Inflammatory macrophage (primary cell): ENCODE measurements at places on chromosomes 5 and 9.

GRCh38 chr5:172442592-172442991 is 11.7 kb downstream of the SH3PXD2B start:
- no peak for DNase-seq

DNA sequence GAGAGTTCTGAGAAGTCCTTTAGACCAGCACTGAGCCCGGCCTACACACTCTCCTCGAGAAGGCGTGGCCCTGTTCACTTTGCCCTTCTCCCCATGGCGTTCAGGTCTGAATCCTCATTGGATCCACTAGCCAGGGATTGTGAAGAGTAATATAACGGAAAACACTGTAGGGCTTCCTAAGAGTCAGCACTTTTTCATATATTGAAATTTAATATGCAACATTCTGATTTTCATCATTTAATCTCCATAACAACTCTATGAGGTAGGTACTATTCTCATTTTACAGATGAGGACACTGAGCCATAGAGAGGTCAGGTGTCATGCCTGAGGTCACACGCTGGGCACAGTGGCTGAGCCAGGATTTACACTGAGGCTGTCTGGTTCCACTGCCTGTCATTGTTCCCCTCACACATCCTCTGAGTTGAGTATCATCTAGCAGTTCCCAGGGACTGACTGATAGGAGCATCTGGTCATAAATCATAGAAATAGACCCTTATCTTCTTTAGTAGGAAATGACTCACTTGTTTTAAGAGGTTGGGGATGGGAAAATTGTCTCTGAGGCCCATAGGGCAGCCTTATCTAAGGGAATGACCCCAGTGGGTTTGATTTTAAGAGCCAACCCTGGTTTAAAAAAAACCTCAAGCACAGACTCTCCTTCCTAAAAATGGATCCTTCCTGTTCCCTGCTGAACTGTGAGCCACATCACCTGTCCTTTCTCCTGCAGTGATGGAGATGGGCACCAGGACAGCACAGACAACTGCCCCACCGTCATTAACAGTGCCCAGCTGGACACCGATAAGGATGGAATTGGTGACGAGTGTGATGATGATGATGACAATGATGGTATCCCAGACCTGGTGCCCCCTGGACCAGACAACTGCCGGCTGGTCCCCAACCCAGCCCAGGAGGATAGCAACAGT is 41.2 kb downstream of the THBS4 start:
- DNase-seq, result no peak

- DNase-seq, result peak; percentile 67
Measured at GRCh38 chr9:116589392-116590354, 97.4 kb upstream of the TRIM32 start.

DNA sequence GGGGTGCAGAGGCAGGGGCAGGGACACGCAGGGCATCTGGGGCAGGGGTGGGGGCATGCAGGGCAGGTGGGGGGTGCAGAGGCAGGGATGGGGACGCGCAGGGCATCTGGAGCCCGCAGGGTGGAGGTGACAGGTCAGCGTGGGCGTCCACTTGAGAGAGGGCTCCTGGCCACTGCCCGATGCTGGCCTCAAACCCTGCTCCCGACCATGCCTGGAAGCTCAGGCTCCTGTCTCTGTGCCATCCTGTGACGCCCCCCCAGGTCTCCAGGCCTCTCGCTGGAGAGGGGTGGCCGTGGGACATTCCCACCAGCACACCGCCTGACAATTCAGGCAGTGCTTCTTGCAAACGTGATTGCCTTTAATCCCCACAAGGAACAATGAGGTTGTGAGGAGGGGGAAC is 33.0 kb downstream of the ZDHHC11B start:
- no peak for DNase-seq

DNA sequence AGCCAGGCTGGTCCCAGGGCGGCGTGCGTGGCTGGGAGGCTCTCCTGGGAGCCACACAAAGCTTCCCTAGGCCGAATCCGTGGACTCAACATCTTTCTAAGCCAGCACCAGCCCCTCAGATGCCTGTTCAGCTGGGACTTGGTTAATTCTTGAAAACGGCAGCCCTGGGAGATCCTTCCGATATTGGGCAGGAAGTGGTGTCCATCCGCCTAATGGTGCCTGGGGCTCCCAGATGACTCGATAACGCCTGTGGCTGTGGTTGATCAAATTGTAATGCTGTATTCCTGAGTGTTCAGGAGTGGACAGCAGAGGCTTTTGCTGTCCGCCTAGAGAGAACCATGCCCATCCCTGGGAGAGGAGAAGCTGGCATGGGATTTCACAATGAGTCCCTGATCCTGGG is 14.1 kb downstream of the KCNT1 start:
- DNase-seq, result no peak

GRCh38 chr5:15904899-15905830 is 274.4 kb downstream of the MARCHF11 start:
- no peak for DNase-seq

- DNase-seq, result no peak
Measured at GRCh38 chr9:75389101-75389500, 300.8 kb downstream of the OSTF1 start.

DNA sequence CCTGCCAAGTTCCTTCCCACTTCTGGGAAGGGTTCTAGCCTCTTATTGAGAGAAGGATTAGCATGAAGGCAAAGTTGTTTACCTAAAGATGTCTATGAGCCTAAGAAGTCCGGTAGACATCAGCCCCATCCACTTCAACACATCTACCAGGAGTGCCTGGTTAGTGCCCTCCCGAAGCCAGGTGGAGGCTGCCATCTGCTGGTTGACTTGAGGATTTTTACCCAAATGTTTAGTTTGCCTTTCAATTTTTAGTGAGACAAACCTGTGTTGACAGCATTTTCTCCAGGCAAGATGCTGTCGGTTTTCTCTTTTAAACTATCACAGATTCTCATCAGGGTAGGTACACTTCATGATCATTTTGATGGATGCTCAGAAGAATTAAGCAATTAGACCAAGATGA is 83.6 kb upstream of the TNFSF8 start:
- DNase-seq, result peak; percentile 83

- peak; percentile 55 for DNase-seq
Measured at GRCh38 chr5:62727861-62728260, 149.2 kb downstream of the LRRC70 start.

GRCh38 chr5:157248821-157249470 is 17.0 kb upstream of the CYFIP2 start:
- peak; percentile 86 for DNase-seq
